Activated naive CD4-positive, alpha-beta T cell treated with Interleukin-2 at 50 U/mL for 16 hours (primary cell): ENCODE measurements at places on chromosomes 16 and 17.
A peak's percentile ranks its signal among the peaks of the same experiment; 100 is the strongest.

DNA sequence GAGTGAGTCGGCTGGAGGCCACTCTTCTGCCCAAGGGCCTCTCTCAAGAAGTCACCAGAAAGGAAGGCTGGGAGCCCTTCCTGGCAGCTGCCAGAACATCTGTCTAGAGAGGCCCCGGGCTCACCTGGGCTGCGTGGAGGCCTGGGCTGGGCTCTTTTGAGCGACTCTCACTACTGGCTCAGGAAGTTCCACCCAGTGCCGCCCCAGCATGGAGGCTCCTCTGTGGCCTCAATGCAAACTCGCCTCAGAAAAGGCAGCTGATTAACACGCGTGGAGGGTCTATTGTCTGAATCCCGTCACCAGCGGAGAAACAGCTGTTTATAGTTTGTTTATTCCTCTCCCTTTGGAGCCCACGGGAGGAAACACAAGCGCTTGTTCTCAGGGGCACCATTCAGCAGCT is 25.3 kb downstream of the XYLT1 start:
- DNase-seq: no peak

GRCh38 chr16:19688396-19689024 is 29.5 kb downstream of the KNOP1 start:
- DNase-seq: no peak

DNA sequence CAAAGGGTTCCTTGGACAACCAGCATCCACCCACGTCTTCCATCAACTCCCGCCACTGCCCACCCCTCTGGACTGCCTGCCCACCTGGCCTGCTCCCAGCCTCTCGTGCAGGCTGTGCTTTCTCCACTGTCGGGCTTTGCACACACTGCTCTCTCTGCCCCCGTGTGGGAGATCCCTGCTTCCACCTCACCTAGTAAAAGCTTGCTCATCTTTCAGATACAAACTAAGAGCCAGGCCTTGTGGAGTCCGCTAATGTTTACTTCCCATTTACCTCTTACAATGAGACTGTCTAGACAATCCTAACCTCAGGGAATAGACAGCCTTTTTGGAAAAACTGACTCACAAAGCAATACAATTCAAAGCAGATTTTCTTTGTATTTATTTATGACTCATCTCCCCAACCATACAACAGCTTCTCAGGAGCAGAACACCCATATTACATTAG is 67.6 kb downstream of the USP31 start:
- no peak for DNase-seq

DNA sequence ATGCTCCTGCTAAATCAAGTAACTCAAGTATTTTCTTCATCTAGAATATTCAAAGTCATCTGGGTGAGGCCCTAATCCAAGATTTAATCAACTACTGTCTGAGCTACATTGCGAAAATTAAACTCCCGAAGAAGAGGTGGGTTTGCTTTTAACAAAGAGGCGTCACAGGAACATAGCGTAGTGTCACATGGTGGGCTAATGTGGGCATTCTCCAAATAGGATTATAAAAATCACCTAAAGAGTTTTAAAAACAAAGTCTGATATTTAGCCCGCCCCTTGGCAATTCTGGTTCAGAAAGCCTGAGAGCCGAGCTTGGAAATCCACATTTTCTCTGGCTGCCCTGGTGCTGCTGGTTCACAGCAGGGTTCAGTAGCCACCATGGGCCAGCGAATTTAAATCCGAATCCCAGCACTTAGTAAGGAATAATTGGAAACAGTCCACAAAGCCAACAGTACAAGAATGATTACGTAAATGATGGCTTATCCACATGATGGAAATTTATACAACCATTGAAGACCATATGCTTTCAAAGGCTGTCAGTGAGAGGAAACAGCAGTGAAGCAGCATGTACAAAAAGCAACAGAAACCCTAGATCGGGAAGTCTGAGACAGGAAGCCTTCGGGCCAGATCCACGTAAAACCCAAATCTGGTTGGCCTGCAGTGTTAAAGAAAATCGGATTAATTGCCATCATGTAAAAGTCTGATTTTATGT is 8.8 kb downstream of the PMM2 start:
- no peak for DNase-seq

DNA sequence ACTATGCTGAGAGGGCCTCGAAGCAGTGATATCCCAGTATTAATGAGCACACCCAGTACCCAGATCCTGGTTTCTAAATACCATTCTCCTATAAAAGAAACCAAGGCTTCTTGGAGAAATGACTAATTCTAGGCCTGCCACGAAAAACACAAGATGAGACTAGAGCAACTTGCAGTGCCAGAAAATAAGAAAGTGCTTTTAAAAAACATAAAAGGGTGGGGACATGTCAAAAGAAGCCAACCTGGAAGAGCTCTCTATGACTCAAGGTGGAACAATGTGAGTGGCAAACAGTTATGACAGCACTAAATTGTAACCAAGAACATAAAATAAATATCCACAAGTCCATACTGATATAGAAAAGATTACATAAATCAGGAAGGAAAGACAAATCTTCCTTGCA is 153.2 kb upstream of the KCNJ18 start:
- no peak for DNase-seq

GRCh38 chr16:6836766-6837165 is 495.9 kb upstream of the RBFOX1 start:
- no peak for DNase-seq

GRCh38 chr17:35368081-35368830 is 5.2 kb downstream of the SLFN11 start:
- DNase-seq: no peak

DNA sequence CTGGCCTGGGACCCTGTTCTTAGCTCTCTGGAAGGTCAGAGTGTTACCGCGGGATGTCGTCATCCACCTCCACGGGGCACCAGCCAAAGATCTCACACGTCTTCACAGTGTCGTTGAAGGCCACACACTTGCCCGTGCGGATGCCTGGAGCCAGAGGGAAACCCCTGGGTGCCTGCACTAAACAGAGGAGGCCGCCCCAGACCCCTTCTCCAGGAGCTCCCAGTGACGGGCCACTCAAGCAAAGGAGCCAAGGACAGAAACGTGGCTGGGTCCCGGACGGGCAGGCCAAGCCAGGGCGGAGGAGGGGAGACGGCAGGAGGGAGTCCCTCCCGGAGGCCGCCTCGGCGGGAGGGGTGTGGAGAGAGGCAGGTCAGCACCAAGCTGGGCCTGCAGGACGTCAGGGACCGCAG is 11.0 kb upstream of the CAMKK1 start:
- DNase-seq: no peak

GRCh38 chr17:81334987-81335772 is 40.1 kb upstream of the SLC38A10 start:
- no peak for DNase-seq

- DNase-seq: no peak
Observed at GRCh38 chr16:84370723-84371552, 2.6 kb downstream of the ATP2C2 start.

DNA sequence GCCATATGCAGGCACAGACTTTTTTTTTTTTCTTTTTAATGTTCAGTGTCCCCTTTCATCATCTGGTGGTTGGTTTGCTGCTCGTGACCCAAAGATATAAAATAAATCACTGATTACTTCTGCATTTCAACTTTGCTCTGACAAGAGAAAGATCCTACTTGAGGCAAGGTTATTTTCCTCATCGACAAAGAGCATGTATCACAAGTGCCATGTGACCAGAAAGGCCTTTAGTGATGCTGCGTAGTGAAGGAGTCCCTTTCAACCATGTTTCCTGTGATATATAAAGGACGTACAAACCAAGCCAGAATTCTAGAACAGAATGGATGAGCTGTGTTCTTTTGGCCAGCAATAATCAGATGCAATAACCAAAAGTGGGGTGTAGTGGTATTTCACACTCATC is 323.4 kb upstream of the PSMD7 start:
- no peak for DNase-seq

- DNase-seq: no peak
Observed at GRCh38 chr17:66789961-66790437, 44.9 kb upstream of the CACNG5 start.

- DNase-seq: no peak
Observed at GRCh38 chr16:86432691-86433090, 77.6 kb upstream of the FOXF1 start.

DNA sequence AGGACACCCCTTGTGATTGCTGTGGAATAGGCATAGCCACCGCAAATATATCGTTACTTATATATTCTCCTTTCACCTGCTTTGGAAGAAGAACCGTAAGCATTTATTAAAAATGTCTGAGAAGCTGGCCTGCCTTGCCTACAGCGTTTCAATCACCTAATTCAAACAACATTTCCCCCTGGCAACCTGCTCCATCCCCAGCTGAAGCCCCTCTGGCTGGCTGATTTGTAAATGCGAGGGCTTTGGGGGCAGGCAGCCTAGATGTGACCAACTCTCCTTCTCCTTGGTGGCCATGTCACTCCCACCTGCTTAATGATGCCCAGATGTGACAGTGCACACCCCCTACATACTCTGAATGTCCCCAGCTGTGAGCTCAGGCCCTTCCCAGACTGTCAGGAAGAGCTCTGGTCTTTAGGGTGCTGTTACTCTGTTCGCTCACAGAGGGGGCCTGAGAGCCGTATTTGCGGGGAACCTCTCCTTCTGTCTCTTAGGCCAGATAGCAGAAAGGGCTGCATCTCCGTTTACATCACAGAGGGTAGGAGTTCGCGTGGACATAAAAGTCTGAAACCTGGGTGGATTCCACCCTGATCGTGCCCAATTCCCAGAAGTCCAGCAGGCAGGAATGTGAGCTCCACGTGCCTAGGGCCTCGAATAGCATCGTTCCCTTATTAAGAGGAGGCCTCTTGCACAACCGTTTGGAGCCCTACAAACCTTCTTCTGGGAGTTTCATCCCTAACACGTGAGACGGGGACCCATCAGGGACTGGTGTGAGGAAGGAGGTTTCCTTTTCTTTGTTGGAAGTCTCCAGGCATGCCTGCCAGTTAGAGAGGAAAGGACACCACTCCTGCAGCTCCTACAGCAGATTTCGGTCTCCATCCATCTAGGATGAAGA is 2.4 kb upstream of the SDK2 start:
- no peak for DNase-seq

DNA sequence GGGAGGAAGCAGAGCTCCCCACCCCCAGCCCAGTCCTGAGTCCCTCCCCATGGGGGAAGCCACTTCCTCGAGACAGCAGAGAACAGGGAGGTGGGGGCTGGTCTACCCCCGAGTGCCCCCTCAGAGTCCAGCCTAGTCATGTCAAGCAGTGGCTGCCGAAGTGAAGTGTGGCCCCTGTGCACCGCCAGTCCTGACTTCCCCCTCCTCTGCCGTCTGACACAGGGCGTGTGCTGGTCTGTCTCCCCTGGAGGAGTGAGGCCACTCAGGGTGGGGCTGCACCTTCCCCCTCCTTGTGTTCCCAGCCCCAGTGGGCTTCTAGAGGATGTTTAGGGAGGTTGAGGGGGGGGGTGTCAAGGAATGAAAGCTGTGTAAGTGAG is 46.9 kb downstream of the MRC2 start:
- DNase-seq: no peak

DNA sequence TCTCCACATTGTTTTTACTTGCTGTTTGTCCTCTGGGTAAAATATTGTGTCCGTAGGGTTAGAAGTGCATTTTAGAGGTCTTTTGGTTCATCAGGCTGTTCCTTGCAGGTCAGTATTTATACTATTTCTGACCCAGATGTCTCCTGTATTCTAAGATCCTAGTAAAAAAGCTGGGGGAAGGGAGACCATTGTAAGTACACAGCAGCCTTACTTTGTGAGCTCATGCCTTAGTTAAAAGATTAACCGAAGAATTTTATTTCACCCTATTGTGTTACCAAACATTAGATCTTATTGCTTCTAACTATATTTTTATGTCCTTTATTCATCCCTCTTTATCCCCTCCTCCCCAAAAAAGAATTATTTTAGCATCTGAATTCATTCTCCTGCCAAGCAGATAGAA is 444.1 kb upstream of the RBFOX1 start:
- no peak for DNase-seq

DNA sequence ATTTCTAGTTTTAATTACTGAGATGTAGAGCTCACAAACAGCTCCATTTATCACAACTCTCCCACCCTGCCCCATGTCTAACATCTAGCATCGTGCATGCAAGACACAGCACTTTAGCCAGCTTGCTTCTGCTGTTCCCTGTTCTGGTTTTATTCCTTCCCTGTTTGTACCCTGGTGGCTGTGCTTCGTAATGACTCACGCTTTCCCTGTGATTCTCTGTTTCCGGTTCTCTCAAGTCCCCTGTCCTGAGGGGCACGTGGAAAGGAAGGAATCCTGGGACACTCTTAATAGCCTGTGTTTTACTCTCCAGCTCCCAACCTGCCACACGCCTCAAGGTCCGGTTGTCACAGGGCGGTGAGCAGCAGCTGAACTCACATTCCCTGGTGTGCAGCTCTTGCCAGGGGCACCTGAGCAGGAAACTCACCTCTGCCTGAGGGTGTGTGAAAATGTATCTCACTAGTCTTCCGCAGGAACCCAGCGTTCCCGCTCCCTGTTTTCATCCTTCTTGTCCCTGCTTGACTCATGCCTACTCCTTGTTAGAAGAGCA is 10.6 kb downstream of the SHISA6 start:
- no peak for DNase-seq

GRCh38 chr17:1108765-1109605 is 70.8 kb downstream of the ABR start:
- DNase-seq: peak; percentile 64

GRCh38 chr16:23088018-23088417 is 61.2 kb downstream of the USP31 start:
- DNase-seq: no peak

DNA sequence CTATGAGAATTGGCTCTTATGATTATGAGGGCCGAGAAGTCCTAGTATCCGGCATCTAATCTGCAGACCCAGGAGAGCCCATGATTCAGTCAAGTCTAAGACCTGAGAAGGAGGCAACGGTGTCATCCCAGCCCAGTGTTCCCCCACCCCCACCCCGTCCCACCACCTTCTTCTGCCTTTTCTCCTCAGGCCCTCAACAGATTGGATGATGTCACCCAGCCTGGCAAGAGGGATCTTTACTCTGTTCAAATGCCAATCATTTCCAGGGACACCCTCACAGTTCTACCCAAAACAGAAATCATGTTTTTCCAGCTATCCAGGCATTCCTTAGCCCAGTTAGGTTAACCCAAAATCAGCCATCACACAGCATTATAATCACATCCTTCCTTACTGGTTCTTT is 10.0 kb upstream of the GAA start:
- no peak for DNase-seq

- no peak for DNase-seq
Observed at GRCh38 chr17:50111673-50112655, 16.8 kb downstream of the PDK2 start.

GRCh38 chr17:60905709-60906108 is 228.1 kb downstream of the BCAS3 start:
- no peak for DNase-seq

DNA sequence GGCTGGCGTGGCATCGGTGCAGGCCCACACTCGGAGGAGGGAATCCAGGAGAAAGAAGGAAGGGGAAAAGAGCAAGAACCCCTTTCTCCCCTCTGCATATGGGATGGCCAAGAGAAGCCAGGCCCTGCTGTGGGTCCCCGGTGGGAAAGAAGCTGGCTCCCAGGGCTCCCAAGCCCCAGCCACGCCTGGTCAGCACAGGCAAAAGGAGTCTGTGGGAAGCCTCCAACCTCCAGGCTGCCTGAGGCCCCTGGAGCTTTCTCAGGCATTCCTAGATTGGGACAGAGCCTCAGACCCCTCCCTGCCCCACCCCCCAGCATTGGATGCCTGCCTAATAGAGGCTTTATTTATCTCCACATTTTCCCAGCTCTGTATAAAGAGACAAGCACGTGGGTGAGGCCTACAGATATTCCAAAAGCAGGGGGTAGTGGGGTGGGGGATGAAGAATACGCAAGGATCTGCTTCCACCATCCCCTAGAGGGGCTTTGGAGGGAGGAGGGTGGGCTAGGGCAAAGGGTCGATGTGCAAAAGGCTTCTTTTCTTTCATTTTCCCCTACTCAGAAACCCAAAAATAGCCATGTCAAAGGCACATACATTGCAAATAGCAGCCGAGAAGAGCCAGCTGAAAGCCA is 56.4 kb downstream of the MPRIP start:
- no peak for DNase-seq
